ENCODE measurements at places on chromosomes 2 and 18.

DNA sequence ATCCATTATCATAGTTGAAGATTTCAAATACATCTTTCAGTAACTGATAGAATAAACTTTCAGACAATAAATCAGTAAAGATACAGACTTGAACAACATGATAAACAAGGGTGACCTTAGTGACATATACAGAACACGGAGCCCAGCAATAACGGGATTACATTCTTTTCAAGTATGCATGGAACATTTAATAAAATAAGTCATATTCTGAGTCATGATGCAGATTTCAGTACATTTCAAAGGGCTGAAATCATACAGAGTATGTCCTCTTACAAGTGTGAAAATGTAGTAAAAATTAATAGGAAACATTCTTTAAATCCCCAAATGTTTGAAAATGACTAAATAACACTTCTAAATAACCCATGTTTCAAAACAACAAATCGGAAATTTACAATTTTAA, 17.2 kb upstream of the KLHL29 start:
- no peak for DNase-seq

DNA sequence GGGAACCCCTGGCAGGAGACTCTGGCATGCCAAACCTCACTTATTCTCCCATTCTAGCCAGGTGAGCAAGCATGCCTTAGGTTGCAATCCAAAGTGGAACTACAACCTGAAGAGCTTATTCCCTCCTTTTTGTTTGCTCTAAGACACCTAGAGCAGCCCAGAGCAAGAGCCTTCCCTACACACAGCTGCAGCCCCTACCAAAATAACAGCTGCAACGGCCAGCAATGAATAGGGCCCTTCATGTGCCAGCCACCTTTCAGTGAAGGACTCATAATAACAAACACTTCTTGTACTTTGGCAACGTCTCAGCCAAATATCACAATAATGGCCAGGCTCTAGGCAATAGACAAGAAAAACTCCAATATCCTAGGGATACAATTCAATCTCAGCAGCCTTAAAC, 178.7 kb downstream of the ALK start:
- DNase-seq = no peak

DNA sequence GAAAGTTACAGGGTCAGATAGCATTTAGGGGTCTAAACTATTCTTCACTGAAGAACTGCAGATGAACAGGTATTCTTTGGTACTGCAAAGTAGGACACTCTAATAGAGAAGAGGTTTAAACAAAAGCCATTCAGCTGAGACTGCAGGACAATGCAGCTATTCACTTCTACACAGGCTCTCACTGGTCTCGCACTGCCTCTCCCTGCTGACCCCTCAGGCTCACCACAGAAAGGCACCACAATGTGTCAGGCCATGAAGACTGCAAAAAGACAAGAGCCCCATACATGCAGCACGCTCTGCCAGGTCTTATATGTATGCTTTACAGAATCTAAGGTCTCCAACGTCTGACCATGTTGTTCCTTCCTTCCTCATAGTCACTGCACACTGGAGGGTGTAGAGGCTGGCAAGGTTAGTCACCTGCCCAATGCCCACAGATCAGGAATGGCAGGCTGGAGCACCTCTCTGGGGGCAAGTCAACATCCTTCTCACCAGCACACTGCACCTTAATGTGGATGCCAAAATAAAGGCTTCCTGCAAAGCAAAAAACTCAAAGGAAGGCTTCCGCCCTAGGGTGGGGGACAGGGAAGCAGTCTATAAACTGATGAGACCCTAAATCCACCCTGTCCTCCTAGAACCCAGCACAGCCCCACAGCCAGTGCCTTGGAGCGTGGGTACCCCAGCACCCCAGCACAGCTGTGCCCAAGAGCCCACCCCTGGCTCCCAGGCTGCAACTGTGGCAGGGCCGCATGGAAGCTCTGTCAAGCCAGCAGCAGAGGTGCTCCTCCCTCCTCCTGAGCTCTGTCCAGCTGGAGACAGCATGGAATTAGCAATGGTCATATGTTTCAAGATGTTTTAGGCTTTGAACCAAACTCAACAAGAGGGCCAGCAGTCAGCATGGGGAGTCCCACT, 10.7 kb upstream of the RNU4ATAC start:
- DNase-seq = no peak

DNA sequence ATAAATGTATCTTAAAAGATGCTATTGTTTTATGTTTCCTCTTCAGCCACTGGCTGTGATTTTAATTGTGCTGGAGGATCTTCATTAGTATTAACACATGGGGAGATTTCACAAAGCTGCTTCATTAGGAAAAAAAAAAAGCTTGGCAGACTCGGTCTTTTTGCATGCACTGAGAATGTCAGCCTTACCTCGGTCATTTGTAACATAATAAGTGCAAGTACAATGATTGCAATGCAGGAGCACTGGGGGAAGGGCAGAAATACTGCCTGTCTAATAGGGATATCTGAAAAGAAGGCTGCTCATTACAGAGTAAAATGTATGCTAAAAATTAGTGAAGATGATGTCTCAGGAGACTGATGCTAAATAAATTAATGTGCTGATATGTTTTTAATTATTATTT, 1.3 kb upstream of the BAZ2B start:
- DNase-seq = no peak

GRCh38 chr2:125573432-125573831, 1082.5 kb upstream of the GYPC start:
- no peak for DNase-seq

- DNase-seq = no peak
Observed at GRCh38 chr2:59693231-59693959, 860.1 kb downstream of the BCL11A start.

GRCh38 chr2:194383401-194383800, 1273.6 kb upstream of the SLC39A10 start:
- DNase-seq = no peak

GRCh38 chr2:172710584-172711047, 25.0 kb upstream of the RAPGEF4 start:
- DNase-seq = peak; percentile 73

GRCh38 chr2:15829985-15830384, 110.4 kb upstream of the MYCN start:
- DNase-seq = no peak

DNA sequence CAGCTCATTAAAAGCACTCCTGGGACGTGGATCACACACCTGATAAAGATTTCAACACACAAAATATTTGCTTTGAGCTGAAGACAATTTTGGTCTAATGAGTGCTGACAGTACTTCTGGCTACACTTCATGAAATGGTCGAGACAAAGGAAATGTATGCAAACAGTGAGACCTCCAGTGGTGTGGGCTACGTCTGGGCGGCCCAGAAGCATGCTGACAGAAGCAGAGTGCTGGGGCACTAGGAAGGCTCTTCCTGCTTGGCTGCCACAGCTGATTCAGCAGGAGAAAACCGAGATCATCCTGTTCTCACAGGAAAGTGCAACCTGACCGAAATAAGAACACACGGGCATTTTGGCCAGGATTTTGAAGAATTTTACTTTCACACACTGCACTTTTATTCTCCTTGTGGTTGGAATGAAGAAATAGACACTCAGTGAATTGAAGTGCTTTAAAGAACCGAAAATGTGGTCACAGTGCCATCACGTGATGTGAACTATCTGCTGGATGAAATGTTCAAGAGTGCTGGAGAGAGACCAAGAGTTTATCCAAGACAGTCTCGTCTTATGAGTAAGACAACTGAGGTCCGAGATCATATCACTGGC, 149.5 kb downstream of the CCBE1 start:
- DNase-seq = peak; percentile 81

GRCh38 chr2:170733798-170734600, 18.9 kb downstream of the SP5 start:
- DNase-seq = no peak

- peak; percentile 51 for DNase-seq
Observed at GRCh38 chr2:231648579-231649174, 56.0 kb downstream of the TEX44 start.

GRCh38 chr2:70561893-70562292, 8.3 kb upstream of the TGFA start:
- DNase-seq = no peak

DNA sequence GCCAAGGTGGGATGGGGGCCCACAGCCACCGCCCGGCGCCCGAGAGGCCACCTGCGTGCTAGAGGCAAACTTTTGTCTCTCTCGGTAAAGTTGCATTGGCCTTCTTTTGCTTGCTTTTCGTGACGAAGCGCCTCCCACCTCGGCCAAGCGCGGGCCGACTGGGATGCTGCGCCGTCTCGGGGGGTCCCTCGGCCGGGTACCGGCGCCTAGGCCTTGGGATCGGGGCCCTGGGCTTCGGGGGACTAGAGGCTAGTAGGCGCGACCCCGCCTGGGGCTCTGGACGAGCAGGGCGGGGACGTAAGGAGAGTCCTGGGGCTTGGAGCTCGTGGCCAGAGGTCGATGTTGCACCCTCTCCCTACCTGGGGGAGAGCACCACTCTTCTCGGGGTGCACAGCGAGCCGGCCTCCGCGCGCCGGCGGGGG, 545 bp downstream of the GLI2 start:
- DNase-seq = no peak

DNA sequence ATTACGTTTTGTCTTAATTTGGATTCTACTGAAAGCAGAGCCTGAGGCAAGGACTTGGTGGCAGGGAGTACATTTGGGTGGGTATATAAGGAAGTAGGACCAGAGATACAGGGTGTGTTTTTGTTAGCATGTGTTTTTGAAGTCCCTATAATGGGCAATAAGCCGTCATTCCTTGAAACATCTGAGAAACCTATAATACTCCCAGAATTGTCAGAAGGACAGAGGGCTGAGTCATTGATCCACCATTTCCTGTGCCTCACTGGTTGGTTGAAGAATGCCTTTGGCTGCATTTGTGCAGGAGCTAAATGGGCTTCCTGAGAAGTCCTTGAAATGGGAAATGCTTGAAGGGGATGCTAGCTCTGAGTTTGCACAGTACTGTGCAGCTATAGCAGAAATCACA, 281.8 kb upstream of the ZEB2 start:
- DNase-seq = peak; percentile 82

DNA sequence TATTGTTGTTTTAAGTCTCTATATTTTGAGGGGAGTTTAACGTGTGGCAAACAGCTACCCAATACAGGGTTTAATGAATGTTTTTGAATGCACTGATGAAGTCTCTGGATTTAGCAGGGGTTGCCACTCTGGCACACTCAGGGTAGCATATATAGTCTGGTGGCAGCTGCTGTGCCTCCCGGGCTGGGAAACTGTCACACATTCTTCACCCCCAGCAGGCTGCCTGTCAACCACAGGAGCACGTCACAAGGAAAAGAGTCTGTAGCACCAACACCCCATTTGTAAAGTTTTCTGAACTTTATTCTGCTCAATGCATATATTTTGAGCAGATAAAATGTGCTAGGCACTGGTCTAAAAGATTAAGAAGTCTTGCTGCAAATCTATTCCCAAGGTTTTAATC, 39.3 kb downstream of the NGEF start:
- no peak for DNase-seq

- DNase-seq = no peak
Observed at GRCh38 chr18:11982981-11983380, 1.7 kb downstream of the IMPA2 start.

- DNase-seq = no peak
Observed at GRCh38 chr2:237020090-237020489, 65.6 kb upstream of the COPS8 start.

- no peak for DNase-seq
Observed at GRCh38 chr2:179351057-179351456, 86.4 kb upstream of the SESTD1 start.

GRCh38 chr2:47309952-47310800, 92.8 kb upstream of the MSH2 start:
- DNase-seq = no peak

DNA sequence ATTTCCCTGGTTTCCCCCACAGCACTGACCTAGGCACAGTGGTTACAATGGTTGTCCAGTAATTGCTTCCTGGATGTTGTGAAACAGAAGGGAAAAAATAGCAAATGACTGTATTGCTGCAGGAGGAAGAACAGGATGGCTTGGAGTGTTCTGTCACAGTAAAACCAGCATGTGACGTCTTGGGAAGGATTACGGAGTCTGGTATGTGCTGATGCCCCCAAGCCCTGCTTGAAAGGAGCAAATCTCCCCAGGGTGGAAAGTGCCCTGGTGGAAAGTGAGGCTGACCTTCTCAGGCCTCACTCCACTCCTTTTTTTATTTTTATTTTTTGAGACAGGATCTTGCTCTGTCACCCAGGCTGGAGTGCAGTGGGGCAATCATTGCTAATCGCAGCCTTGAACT, 7.8 kb downstream of the RAB11FIP5 start:
- no peak for DNase-seq

DNA sequence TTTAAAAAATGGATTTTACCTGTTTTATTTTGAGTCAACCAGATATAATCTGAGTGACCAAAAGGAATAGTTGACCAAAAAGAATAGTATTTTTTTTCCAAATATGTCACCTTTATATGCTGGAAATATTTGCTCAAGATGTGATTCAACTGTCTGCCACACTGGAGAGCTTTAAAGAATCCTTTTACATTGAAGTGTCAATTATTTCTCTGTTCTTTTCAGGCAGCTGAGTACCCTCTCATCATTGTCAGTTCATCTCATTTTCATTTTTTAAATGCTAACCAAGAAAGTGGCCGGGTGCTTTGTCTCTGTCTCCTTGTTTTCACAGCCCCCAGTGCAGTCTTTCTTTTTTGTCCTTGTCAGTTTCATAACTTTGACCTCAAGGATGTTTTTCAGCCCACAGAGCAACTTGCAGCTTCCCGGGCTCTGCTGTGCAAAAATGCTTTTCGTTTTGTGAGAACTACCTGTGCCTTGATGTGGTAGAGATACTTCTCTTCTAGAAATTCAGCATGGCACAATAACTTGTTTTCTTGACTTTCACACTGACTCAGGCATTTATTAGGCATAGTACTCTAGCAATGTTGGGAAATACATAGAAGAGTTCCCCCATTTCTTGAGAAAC, 23.4 kb upstream of the CERS6 start:
- no peak for DNase-seq

DNA sequence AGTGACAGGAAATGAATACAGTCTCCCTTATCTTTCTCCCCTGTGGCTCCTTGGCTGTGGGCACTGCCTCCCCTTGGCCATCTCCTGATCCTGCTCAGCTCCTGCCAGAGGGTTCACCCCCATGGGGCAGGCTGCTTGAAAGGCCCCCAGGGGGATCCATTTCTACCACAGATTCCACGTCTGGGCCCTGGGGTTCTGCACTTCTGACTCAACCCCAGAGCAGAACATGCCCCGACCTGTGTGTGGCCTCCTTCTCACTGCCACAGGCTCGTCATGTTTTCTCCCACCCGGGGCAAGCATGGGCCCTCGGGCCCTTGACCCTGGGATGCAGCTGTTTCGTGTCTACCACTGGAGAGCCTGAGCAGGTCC, 122.2 kb downstream of the ACKR3 start:
- no peak for DNase-seq

DNA sequence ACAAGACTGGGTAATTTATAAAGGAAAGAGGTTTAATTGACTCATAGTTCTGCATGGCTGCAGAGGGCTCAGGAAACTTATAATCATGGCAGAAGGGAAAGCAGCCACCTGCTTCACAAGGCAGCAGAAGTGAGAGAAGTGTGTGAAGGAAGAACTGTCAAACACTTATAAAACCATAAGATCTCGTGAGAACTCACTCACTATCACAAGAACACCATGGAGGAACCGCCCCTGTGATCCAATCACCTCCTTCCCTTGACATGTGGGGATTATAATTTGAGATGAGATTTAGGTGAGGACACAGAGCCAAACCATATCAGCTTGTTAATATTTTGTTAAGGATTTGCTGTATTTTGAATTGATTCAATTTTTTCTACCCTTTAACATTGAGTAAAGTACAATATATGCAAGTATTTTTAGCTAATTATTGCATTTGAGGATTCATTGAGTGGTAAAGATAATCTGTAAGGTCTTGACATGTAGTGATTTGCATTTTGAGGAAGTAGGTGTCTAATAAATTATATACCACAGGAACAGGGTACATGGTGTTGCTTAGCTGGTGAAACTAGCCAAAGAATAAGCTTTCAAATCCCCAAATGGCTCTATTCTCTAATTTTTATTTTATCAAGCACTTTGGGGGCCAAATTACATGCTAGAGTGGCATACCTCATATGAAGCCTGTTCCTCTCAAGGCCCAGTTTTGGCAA, 3.9 kb upstream of the C2orf69 start:
- no peak for DNase-seq

Data from brain microvascular endothelial cell (primary cell).